Pons (tissue), 1 donor: ENCODE measurements at places on chromosomes 4 and X.

- DNase-seq = no peak
Observed at GRCh38 chrX:119982145-119982544, 38.6 kb upstream of the NKAP start.

GRCh38 chr4:80017125-80017854 lies 55.7 kb downstream of the ANTXR2 start:
- no peak for DNase-seq

GRCh38 chr4:98283219-98284189 lies 22.3 kb downstream of the RAP1GDS1 start:
- DNase-seq = no peak

GRCh38 chrX:111490688-111491087 lies 20.8 kb upstream of the SERTM2 start:
- no peak for DNase-seq

DNA sequence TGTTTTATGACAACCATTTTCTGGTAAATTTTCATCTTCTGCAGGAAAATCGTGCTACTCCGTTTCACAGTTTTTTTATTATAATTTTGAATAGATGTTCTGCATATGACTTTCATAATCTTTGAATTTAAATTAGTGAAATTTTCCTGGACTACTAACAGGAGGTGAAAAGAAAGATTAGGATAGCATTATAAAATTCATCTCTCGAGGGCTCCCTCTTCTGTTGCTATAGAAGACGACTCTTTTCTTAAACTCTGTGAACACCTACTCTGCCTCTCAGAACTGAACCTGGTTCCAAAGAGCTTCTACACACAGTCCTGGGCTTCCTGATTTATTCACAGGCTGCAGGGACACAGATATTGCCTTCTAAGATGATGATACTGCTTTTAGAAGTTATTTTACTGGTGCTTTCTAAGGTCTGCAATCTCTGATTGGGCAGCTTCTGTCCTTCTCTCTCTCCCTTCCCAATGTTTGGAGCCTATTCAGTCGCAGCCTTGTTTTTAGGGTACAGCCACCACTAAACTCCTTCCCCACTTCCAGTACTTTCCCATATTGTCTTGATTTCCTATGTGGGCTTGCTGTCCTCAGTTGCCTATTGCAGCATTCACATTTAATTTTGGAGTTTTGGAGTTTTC lies 10.1 kb upstream of the SAP30 start:
- peak; percentile 18 for DNase-seq

GRCh38 chr4:102438396-102439235 lies 62.5 kb upstream of the NFKB1 start:
- no peak for DNase-seq

- no peak for DNase-seq
Observed at GRCh38 chrX:16633754-16634153, 16.2 kb upstream of the S100G start.

GRCh38 chr4:110821186-110821585 lies 198.3 kb upstream of the PITX2 start:
- no peak for DNase-seq

DNA sequence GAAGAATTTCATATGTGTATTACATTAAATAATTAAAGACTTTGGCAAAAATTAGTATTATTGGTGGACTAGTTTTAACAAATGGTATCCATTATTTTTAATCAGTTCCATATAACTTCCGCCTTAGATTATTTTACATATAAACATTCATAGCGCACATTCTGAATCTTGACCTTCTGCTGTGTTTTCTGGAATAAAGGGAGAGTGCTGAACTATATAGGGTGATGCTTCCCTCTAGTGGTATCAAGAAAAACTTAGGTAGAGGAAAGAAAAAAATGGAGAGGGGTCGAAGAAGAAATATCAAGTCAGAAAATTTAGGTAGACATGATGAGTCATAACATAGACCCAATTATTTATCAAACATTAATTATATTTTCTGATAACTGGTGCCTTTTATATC lies 155.6 kb upstream of the PACRGL start:
- DNase-seq = peak; percentile 74

DNA sequence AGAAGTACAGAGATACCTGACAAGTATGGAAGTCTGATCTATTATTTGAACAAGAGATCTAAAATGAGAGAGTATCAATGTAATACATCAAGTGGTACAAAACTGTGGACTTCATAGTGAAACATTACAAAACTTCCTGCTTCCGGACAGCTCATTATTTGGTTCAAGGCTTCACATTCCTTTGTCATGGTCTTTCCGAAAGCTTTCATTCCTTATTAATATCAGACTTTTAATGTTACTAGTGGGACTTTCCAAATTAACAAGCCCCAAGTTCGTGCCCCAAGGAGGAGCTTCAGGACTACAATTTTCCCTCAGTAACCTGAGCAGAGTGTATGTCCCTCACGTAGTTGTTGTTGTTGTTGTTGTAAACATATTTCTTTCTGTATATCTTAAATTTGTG lies 1.2 kb downstream of the CHIC2 start:
- no peak for DNase-seq

DNA sequence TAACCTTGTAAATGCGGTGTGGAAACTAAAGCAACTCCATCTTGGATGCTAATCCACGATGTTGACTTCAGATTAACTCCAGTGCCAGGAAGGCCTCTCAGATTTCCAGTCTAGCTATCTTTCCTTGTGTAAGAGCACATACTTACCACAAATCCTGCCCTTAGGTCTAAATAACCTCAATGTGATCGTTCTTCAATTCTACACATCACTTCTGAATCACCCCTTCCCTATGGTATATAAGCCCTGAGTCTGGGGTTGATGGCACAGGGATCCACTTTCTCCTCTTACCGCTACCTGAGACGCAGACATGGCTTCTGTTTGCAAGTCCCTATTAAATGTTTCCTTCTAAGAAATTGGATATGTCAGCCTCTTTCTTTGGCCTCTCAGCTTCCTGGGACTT lies 17.5 kb upstream of the ZNF41 start:
- no peak for DNase-seq

- peak; percentile 91 for DNase-seq
Observed at GRCh38 chr4:104064646-104065577, 345.1 kb upstream of the TACR3 start.

GRCh38 chrX:45850775-45851433 lies 650.2 kb upstream of the DIPK2B start:
- DNase-seq = no peak

DNA sequence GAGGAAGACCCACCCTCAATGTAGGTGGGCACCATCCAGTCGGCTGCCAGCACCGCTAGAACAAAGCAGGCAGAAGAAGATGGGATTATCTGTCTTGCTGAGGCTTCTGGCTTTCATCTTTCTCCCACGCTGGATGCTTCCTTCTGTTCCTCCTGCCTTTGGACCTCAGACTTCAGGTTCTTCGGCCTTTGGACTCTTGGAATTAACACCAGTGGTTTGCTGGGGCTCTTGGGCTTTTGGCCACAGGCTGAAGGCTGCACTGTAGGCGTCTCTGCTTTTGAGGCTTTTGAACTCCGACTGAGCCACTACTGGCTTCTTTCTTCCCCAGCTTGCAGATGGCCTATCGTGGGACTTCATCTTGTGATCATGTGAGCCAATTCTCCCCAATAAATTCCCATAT lies 55.1 kb downstream of the PDLIM5 start:
- DNase-seq = no peak

GRCh38 chrX:131746491-131746968 lies 202.7 kb downstream of the OR13H1 start:
- DNase-seq = no peak

DNA sequence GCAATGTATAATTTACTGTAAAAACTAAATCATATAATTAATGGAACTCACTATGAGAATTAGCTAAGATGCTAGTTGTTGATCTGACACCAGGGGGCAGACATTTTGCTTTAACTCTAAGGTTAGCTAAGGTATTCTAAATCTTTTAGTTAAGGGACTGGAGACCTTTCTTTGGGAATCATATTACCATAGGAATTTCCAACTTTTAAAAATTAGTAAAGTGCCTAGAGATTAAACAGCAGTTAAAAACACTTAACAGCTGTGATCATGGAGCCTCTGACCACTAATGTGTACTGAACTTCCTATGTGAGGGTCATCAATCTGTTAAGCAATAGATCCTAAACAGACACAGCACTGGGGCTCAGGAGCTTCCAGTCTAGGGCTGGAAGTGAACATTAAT lies 226.6 kb downstream of the NSUN7 start:
- DNase-seq = peak; percentile 66

GRCh38 chr4:110412354-110413065 lies 63.4 kb upstream of the ENPEP start:
- no peak for DNase-seq

DNA sequence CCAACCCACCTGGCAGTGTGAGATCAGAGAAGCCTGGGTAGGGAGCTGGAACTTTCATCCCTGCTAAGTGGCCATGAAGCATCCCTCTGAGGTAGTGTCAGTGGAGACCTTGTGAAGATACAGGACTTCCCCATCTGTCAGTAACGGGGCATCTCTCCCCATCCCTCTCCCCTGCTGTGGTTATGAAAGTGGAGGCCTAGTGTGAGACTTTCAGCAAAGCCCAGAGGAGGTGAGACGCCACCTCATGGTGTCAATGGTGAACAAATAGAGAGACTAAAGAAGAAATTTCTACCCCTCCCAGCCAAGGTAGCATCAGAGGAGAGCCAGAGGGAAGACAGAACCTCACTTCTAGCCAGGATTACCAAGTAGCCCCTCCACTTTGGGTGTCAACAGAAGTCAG lies 150.2 kb downstream of the VEGFC start:
- DNase-seq = no peak

- no peak for DNase-seq
Observed at GRCh38 chr4:153099391-153100140, 104.7 kb upstream of the TRIM2 start.

DNA sequence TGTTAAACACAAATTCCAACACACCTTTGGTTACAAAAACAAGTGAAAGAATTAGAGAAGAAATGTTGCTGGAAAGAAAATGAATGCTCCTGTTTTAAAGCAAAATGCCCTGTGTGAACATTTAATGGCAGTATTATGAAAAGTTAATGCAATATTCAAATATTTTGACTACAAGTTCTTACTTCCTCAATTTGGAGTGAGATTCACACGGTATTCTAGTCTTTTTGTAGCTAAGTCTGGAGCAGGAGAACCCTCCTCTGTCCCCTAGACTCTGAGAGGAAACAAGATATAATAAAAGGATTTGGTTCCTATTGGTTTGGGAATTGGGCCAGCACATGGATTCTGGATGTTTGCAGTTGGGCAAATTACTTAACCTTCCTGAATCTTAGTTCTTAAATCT lies 12.7 kb downstream of the MAD2L1 start:
- DNase-seq = no peak

GRCh38 chrX:42422961-42423360 lies 355.0 kb downstream of the PPP1R2C start:
- no peak for DNase-seq

GRCh38 chrX:70133303-70134115 lies at the start of gene IGBP1:
TSS of gene IGBP1 (plus strand) at chrX:70133447. CDS start at chrX:70133948, 501 bp downstream.
- peak; percentile 93 for DNase-seq

DNA sequence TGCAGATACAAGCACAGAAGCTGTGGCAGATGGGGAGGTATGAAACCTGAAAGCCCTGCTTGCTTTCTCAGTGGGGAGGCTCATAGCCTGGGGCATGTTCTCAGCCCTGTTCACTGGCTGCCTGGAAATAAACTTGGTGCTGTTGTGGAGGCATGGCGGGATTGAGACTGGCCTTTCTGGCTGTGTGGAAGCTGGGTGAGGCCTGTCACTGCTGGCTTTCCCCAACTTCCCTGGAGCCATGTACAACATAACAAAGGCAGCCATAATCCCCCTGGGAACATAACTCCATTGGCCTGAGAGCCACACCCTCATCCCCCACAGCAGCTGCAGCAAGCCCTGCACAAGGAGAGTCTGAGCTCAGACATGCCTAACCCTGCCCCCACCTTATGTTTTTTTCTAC lies 237.7 kb upstream of the TLL1 start:
- DNase-seq = no peak

- DNase-seq = no peak
Observed at GRCh38 chrX:152170621-152171020, 32.2 kb upstream of the MAGEA10 start.

GRCh38 chr4:3442959-3443749 lies 1.4 kb downstream of the HGFAC start:
- no peak for DNase-seq

DNA sequence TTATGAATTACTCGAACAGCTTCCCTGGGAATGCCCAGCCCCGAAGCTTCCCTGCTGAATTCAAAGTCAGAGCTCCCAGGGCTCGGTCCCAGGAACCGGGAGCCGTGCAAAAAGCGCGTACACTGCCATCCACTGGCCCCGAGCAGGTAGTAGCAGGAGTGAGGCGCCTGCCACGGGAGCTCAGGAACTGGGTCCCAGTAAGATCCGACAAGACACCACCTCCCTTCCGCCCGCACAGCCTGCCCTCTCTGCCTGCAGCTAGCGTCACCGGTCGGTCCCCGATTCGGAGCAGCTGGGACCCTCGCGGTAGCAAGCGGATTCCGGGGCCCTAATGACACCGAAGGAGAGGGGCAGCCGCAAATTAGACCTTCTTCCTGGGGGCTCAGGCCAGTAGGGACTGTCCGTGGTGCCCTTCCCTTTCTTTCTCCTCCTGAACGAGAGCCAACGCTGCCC lies 1.2 kb downstream of the CORIN start:
- peak; percentile 57 for DNase-seq

- DNase-seq = peak; percentile 66
Observed at GRCh38 chr4:54315561-54316538, 86.8 kb downstream of the PDGFRA start.

- no peak for DNase-seq
Observed at GRCh38 chr4:39571054-39571453, 43.8 kb upstream of the UGDH start.

- no peak for DNase-seq
Observed at GRCh38 chr4:164807611-164808010, 53.7 kb downstream of the SMIM31 start.

DNA sequence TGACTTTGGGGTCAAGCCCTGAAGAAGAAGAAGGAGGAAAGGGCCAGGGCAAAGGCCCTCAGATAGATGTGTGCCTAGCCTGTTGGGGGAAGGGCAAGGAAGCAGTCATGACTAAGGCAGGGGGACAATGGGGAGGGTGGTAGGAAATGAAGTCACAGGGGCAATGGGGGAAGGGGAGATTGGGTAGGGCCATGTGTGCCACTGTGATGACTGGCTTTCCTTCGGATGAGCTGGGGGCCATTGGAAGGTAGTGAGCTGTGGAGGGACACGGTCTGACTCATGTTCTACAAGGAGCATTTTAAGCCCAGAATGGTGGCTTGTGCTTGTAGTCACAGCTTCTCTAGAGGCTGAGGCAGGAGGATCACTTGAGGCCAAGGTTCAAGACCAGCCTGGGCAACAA lies 642.0 kb downstream of the MID1IP1 start:
- no peak for DNase-seq

- no peak for DNase-seq
Observed at GRCh38 chr4:183248201-183248600, 71.9 kb downstream of the CLDN22 start.

GRCh38 chr4:160709546-160709945 lies 1454.3 kb downstream of the FSTL5 start:
- no peak for DNase-seq
